ENCODE measurements at places on chromosomes 2 and 18.

DNA sequence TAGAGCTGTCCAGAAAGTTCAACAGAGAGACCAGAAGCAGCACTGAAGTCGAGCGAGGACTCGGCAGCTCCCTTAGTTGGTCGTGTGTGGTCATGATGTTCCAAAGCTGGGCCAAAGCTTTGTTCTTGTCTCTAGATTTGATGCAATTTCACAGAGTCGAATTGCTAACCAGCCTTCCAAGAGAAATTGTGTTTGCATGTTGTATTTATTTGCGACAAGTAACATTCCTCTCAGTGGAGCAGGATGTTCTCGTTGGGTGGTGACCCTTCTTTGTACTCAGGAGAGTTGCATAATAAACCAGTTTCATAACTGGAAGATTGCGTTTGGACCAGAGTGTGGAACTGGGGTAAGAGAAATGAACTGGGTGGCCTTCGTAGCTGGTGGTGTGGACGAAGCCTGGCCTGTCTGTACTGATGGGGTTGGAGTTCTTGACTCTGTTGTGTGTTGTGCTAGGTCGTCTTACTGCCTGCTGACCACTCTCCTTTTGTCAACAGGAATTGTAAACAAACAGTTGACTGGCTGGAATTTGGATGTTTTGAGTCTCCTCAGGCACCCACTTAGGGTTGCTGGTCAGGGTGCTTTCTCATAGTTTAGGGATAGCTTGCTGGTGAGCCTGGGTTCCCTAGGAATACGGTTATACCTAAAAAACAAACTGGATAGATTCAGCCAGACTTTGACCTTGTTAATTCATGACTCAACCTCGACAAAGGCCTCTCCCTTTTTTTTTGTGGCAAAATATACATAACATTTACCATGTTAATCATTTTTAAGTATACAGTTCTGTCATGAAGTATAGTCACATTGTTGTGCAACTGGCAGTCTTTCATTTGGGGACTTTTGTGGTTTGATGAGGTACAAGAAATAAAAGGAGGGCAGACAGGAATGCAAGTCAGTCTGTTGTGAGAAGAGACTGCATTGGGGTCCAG, 28.9 kb upstream of the TOGARAM2 start:
- no peak for DNase-seq

GRCh38 chr2:186749219-186749618, 55.4 kb downstream of the FAM171B start:
- no peak for DNase-seq

GRCh38 chr2:26578113-26578458, 63.1 kb downstream of the CIB4 start:
- DNase-seq = no peak

DNA sequence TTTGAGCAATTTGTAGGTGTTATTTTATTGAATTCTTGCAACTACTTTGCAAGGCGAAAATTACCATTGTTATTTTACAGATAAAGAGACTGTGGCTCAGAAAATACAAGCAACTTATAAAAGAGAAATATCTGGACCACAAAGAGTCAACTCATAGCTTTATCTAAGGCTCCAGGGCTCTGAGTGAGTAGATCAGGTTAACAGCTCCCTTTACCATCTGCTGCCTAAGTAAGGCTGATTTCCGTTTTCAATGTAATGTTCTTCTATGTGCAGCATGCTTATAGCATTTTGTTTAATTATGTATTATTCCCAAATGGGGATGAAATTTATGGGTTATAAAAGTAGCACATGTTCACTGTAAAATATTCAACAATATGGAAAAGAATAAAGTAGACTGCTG, 299.1 kb upstream of the TNP1 start:
- DNase-seq = no peak

- no peak for DNase-seq
Measured at GRCh38 chr2:72210470-72210869, 62.8 kb upstream of the CYP26B1 start.

All from Kasumi-1 (cell line).